ENCODE measurements at places on chromosomes 2 and 18.

DNA sequence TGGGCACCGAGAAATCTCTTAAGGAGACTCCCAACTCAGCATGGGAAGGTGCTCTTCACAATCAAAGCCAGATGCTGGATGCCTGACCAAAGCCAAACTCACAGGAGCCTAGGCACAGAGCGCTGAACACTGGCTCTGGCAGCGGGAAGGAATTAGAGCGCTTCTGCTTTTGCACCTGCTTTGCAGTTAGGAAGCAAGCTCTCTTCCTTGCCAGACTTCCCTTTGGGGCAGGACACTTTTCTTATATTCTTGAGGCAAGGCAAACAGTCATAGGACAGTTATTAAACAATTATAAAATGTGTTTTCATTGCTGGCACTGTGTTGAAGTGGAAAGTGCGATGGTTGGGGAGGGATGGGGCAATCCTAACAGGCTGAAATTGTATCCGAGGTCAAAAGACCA, 79.6 kb upstream of the DNMT3A start:
- no peak for DNase-seq

DNA sequence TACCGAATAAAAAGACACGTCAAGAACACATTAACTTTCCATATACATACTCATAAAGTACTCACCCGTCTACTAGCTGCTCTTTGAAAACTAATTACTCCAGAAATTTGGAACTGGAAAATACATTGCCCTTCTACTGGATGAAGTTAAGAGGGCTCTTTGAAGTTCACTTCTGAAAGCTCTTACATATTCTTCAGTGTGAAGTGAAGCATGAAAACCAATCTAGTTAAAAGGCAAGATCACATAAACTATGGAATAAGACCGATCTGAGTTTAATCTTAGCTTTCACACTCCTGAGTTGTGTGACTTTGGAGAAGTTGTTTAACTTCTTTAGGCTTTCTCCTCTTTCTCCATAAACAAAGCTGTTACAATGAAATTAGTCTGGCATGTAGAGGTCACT, 38.5 kb downstream of the REV1 start:
- DNase-seq, result no peak

DNA sequence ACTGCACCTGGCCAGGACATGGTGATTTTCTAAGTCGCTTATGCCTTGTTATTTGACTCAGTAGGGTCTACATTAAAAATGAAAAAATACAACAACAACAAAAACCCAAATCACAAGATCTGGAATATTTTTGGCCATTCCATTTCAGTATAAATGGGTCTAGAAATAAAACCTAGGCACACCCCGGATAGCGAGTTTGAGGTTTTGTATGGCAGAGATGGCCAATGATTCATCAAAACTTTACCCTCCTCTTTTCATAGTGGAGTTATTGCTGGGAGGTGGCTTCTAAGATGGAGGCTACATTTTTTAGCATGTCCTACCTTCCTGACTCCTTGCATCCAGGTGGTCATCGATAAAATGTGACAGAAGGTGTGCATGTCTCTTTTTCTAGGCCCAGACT, 49.3 kb upstream of the PELI1 start:
- no peak for DNase-seq

DNA sequence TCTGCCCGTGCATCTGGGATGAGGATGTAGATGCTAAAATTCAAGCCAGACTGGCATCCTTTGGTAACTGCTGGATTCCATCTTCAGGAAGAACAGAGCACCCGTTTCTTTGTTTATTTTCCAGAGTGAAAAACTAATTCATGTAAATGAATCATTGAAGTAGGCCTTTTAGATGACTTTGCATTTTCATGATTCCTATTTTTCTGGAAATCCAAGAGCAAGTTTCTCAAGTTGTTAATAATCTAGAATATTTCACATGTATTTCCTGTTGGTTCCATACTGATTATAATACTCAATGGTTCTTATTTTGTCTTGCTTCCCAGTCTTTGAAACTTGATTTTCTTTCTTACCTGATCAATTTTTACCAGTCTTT, 328.4 kb downstream of the LPIN1 start:
- no peak for DNase-seq

DNA sequence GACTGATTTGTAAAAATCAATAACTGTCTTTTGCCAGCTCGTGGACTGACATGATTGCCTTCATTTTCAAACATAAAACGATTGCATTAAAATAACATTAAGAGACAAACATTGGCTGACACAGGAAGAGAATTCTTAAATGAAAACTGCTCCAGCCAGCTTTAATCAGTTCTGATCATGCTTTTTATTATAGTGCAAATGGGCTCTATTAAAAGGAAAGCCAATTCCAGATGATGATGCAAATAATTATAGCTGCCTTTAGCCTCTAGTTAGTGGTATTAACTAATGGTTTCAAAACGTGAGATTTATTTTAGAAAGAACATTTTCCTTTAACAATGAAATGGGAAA, 301.8 kb upstream of the UBE2E3 start:
- DNase-seq, result no peak

GRCh38 chr2:202636213-202636513, 1.4 kb downstream of the FAM117B start:
- DNase-seq, result no peak

GRCh38 chr2:121694398-121695170, 42.1 kb downstream of the NIFK start:
- DNase-seq, result no peak

- DNase-seq, result no peak
Measured at GRCh38 chr2:129201696-129202095, 777.8 kb upstream of the RAB6C start.

DNA sequence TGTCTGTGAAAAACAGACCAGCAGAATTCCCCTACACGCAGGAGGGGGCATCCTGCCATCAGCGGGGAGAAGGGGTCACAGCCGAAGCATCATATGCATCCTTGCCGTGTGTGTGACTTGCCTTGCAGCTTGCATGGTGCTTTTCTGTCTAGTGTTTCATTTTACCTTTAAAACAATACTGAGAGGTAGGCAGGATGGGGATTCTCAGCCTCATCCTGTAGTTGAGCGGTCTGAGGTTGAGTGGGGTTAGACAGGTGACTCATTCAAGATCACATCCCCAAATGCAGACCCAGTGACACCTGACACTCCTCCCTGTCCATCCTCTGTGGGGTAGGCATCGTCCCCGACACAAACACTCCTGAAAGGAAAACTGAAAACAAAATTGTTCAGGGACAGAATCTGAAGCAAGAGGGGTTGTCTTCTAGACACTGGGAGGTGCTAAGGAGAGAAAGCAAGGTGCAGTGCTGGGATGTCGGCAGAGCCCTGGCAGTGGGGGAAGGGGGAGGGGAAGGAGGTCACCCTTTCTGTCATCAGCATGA, 7.9 kb downstream of the ARL4C start:
- peak; percentile 39 for DNase-seq

GRCh38 chr2:96239745-96240264, 26.0 kb downstream of the TMEM127 start:
- no peak for DNase-seq

DNA sequence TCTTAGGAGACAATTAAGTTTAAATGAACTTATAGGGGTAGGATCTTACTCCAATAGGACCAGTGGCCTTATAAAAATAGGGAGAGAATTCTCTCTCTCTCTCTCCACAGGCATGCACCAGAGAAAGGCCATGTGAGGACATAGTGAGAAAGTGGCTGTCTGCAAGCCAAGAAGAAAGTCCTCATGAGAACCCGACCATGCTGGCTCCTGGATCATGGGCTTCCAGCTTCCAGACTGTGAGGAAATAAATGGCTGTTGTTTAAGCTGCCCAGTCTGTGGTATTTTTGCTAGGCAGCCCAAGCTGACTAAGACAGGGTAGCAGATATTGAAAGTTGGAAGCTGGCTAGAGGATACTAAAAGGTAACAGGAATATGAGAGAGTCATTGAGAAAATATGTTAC, 454.0 kb downstream of the NBAS start:
- DNase-seq, result no peak

- DNase-seq, result no peak
Measured at GRCh38 chr2:180046776-180047175, 39.7 kb upstream of the CWC22 start.

DNA sequence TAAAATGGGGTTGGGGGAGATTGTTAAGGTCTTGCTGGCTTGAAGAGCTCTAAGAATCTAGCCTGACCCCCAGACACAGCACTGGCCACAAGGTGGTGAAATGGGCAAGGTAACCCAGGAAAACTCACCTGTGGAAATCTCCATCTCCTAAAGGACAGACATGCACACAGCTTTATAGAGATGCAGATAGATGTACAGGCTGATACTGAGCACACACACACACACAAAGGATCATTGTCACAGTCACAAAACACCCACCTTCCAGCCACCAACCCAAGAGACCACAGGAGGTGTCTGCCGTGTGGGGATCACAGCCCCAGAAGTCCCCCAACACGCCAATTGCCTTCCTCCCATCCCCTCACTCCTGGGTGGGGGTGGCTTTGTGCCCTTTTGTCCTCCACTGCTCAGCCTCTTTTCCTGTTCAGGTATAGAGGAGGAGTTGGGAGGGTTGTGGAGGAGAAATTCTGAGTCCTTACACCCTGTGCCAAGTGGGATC, 3.2 kb upstream of the CYP26B1 start:
- DNase-seq, result no peak

DNA sequence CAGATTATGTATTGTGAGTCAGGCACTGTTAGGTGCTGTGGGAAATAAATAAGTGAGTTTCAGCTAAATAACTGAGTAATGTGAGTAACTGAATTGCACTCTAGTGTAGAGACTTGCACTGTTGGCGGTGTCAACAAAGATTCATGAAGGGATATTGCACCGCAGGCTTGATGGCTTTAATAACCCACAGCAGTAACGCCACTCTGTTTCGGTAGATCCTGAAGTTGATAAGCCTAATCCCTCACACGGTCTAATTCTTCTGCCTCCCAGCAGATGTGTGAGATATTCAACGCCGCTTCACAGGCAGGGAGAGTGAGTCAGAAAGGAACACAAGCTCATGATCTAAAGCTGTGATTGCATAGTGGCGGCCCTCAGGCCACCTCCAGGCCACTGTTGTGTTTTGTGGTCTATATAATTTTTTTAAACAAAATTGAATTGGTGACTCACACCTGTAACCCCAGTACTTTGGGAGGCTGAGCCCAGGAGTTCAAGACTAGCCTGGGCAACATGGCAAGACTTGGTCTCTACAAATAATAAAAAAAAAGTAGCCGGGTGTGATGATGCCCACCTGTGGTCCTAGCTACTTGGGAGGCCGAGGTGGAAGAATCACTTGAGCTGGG, 94.3 kb downstream of the LIPG start:
- no peak for DNase-seq

GRCh38 chr18:10432781-10433180, 21.7 kb upstream of the APCDD1 start:
- DNase-seq, result no peak

GRCh38 chr2:100786297-100786658, 33.7 kb upstream of the NPAS2 start:
- no peak for DNase-seq

GRCh38 chr18:29496152-29496680, 1319.3 kb upstream of the CDH2 start:
- no peak for DNase-seq

DNA sequence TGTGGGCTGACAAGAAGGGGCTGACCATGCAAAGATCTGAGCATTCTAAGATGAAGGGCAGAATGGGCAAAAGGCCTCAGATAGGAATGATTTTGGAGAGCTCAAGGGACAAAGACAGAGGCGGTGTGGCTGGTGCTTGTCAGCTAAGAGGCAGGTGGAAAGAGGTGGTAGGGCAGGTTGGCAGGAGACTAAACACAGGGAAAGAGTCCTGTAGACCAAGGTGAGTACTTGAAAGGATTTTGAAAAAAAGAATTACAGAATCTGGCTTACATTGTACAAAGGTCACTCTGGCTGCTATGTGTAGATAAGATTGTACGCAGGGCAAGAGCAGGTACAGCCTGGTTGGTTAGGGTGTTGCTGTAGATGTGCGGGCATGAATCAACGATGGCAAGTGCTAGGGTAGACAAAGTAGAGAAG, 50.6 kb downstream of the STK39 start:
- DNase-seq, result no peak

GRCh38 chr18:5444847-5445246, 99.0 kb downstream of the EPB41L3 start:
- DNase-seq, result no peak

DNA sequence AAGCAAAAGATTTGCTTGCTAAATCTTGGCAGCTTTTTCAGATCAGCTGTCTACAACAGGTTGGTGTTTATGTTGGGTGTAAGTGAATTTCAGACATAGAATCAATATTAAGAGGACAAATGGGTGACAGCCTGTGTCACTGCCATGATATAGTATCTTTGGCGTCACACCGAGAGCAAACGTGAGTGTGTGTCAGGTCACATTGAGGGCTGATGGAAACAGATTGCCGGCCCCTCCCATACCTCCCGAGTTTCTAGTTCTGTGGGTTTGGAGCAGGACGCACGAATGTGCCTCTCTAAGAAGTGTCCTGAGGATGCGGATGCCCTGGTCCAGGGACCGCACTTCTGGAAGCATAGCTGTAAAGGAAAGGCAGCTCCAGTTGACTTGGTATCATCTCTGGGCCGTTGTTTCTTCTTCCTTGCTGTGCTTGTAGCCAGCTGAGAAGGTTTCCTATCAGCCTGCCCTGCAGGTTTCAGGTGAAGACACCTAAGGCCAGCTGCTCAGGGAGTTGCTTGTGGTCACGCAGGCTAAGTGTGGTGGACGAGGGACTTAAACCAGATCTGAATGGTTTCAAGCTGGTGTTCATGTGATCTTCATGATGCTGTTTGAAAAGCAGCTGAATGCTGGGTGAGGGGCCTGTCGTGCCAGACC, 6.4 kb downstream of the AGAP1 start:
- DNase-seq, result no peak

- DNase-seq, result no peak
Measured at GRCh38 chr2:113973810-113974209, 83.9 kb downstream of the ACTR3 start.

GRCh38 chr2:202400941-202401340, 24.8 kb downstream of the BMPR2 start:
- no peak for DNase-seq

- DNase-seq, result no peak
Measured at GRCh38 chr2:10165861-10166675, 43.5 kb downstream of the RRM2 start.

- no peak for DNase-seq
Measured at GRCh38 chr2:83756219-83756618, 702.9 kb downstream of the SUCLG1 start.

GRCh38 chr2:46909771-46910419, 5.7 kb downstream of the MCFD2 start:
- no peak for DNase-seq

DNA sequence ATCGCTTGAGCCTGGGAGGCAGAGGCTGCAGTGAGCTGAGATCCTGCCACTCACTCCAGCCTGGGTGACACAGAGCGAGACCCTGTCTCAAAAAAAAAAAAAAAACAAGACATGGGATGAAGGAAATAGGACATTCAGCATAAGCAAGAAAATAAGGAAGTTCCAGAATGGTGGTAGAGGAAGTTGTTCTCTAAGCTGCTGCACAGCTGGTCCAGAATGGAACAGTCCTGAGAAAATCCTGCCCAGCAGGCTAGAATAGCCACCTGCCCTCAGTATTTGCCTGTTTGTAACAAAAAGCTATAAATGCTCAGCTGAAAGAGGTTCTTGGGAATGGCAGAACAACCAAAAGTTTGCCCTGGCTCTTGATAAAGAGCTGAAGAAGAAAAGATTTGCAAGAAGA, 11.1 kb upstream of the MAPRE3 start:
- DNase-seq, result no peak

GRCh38 chr2:181348107-181348837, 108.9 kb upstream of the ITGA4 start:
- no peak for DNase-seq

All from stimulated activated CD8-positive, alpha-beta memory T cell treated with anti-CD3 and anti-CD28 coated beads, Interleukin-4, amount 100 ng/mL, for 1 hour (primary cell).